ENCODE measurements at places on chromosomes 6 and 20. TPM values are rescaled to one million over a fixed set of nuclear protein-coding genes. Genes with fewer than 3 reads are reported as not detected.
A peak's percentile ranks its signal among the peaks of the same experiment; 100 is the strongest.

- ATAC-seq = no peak
Observed at GRCh38 chr6:138736640-138737039, 36.9 kb upstream of the CCDC28A start.

Gene TM9SF4
- total RNA-seq = 47.4 TPM

- ATAC-seq = no peak
Observed at GRCh38 chr6:128346569-128346968, 173.8 kb downstream of the PTPRK start.

GRCh38 chr6:9250852-9251251 is 815.5 kb upstream of the SLC35B3 start:
- ATAC-seq = no peak

Gene OXT
- not detected for total RNA-seq

- ATAC-seq = no peak
Observed at GRCh38 chr20:57170343-57170742, 96.1 kb downstream of the BMP7 start.

GRCh38 chr20:4165984-4166725 is 150.8 kb upstream of the RNF24 start:
- peak; percentile 22 for ATAC-seq

- no peak for ATAC-seq
Observed at GRCh38 chr20:63005365-63005861, 1.4 kb downstream of the BHLHE23 start.

- ATAC-seq = no peak
Observed at GRCh38 chr6:105573138-105573537, 170.3 kb upstream of the PREP start.

GRCh38 chr6:15077006-15077405 is 168.9 kb upstream of the JARID2 start:
- peak; percentile 27 for ATAC-seq

Gene FOXO3
- total RNA-seq = 10.4 TPM

Gene PAQR8
- 5.7 TPM for total RNA-seq

GRCh38 chr6:24157886-24158285 is 31.9 kb downstream of the NRSN1 start:
- no peak for ATAC-seq

- ATAC-seq = no peak
Observed at GRCh38 chr6:107756660-107757355, 67.3 kb downstream of the SCML4 start.

DNA sequence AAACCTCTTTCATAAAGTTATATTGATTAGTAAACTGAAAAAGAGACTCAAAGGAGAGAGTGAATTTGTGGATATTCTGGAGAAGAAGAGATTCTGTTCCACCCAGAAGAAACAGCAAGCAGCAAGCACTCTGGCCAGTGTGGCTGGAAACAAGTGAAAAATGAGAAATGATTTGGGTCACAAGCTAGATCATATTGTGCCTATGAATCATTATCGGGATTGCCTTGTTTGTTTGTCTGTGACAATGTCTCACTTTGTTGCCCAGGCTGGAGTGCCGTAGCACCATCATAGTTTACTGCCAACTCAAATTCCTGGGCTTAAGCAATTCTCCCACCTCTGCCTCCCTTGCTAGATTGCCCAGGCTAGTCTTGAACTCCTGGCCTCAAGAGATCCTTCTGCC is 106.5 kb upstream of the LOC128125822 start:
- ATAC-seq = no peak

DNA sequence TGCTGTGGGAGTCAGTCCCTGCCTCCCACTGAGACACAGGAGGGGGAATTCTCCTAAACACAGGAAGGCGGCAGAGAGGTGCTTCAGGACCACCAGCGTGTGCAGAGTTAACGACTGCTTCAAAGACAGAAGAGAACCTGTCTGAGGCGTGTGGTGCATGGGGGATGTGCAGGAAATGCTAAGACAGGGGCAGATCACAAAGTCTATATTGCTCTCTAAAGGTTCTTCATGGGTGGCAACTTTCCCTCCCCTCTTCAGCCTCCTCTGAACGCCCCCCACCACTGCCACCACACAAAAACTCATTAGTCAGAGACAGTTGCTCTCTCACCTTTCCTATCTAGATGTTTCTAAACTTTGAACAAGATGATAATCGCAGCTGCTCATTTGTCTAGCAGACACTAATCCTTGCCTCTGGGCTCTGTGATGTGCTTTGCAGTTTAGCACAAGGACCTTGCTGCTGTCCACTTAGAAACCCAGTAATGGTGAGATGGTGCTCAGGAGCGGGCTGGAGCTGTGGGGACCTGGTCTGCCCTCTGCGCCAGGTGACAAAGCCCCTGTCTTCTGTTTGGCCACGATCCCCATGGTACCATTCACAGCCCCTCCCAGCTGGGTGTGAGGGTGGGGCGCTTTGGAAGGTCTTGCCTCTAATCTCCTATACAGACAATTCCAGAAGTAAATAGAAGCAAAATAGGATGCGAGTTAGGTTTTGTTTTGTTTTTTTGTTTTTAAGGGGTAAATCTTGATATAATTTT is 219.6 kb downstream of the NRN1 start:
- ATAC-seq = no peak

Gene C6orf58
- not detected for total RNA-seq

Measured in activated T-helper 17 cell treated with anti-CD3 and anti-CD28 coated beads, Interleukin-2, amount 50 U/mL, for 72 hours (primary cell).